ENCODE measurements at places on chromosomes 7 and 10. TPM values are rescaled to one million over a fixed set of nuclear protein-coding genes. Genes with fewer than 3 reads are reported as not detected.

The TAC1 gene
- not detected for total RNA-seq

GRCh38 chr7:156611014-156612010 lies 29.3 kb upstream of the RNF32 start:
- no peak for DNase-seq

- peak; percentile 90 for DNase-seq
Observed at GRCh38 chr10:14658331-14659127, 116.2 kb downstream of the FAM107B start.

The IFIT1B gene
- total RNA-seq, result 0.37 TPM

The TMEM196 gene
- not detected for total RNA-seq

The PTPRZ1 gene
- not detected for total RNA-seq

The ZFYVE27 gene
- 19.2 TPM for total RNA-seq

GRCh38 chr10:48520184-48520506 lies 84.7 kb downstream of the ARHGAP22 start:
- no peak for DNase-seq

DNA sequence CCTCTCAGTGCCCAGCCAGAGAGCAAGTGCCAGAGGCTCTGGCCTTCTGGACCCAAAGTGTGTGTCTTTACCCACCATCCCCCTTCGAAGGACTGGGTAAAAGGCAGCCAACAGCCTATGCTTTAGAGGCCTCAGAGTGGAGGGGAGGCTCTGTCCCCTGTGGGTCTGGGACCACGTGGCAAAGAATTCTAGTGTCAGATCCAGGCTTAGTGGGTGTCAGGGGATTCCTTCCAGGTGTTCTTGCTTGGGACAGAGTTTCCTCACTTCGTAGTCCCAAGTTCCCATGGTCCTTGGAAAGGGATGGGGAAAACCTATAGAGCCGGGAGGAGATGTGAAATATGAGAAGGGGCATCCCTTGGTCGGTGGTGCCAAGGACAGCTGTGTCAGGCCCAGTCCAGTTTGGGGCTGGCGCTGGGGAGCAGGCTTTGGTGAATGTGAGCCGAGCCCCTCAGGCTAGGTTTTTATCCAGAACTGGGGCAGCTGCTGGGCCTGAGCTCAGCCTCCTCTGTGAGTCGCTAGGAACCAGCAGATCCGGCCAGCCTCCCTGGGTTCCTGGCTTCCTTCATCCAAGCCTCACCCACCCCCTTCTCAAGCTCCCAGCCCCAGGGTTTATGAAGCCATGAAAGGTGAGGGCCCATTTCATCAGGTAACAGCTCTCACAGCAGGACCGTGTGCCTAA lies 71.2 kb downstream of the C10orf105 start:
- DNase-seq, result no peak

DNA sequence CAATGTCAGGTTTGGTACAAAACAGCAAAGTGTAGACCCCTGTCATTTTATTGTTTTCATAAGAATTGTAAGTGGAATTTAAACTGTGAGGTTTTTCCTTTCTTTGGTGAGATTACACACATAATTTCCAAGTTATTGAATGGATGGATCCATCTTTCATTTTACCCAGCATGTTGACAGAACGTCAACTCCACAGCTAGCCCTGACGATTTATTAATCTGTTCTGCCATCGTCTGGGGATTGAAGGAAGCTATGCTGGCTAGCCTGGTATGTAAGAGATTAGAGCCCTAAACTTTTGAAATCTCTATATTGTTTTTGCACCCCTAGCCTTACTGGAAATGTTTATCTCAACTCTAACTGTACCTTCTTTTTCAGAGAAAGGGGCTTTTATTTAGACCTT lies 8.6 kb downstream of the WNT16 start:
- DNase-seq, result peak; percentile 55

- DNase-seq, result peak; percentile 20
Observed at GRCh38 chr10:108069096-108069495, 904.6 kb upstream of the SORCS1 start.

- DNase-seq, result no peak
Observed at GRCh38 chr7:120996988-120997345, 8.5 kb downstream of the CPED1 start.

- peak; percentile 1 for DNase-seq
Observed at GRCh38 chr10:82282782-82283456, 407.9 kb downstream of the NRG3 start.

The RNF32 gene
- total RNA-seq, result 0.47 TPM

DNA sequence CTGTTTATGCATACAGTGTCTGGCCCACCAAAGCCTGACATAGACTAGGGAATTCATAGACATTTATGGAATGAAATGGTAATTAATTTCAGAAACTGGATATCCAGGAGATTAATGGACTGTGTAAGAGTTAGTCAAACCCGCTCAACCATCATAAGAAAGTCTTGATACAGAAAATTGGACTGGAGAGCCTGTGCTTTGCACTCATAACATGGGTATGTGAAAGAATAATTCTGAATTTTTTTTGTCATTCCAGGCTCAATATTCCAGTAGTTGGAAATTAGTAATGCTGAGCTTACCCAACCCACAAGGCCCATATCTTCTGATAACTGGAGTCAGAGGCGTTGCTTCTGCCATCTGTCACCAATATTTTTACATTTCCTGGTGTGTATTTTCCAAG lies 799.7 kb upstream of the IGFBP3 start:
- DNase-seq, result no peak

- peak; percentile 81 for DNase-seq
Observed at GRCh38 chr7:353746-354325, 63.9 kb downstream of the FOXL3 start.

- DNase-seq, result peak; percentile 84
Observed at GRCh38 chr10:109899356-109900331, 23.7 kb downstream of the XPNPEP1 start.

GRCh38 chr10:130212746-130213145 lies 76.6 kb downstream of the GLRX3 start:
- no peak for DNase-seq

DNA sequence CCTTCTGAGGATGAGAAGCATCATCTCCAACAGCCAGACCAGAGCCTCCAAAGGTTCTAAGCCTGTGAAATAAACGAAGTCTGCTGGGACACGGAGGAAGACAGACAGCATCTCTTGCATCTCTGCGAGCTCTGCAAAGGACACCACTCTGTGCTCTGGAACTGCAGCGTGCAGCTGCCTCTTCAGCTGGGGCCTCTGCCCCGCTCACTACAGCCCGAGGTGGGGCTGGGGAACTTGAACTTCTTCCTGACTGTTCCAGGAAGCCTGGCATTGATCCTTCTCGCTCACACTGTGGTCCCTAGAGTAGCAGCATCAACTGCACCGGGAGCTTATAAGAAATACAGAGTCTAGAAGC lies 163.3 kb downstream of the USP6NL start:
- no peak for DNase-seq

The PRPS1L1 gene
- not detected for total RNA-seq

- DNase-seq, result no peak
Observed at GRCh38 chr10:114931072-114931679, 6.8 kb upstream of the TRUB1 start.

- no peak for DNase-seq
Observed at GRCh38 chr7:44891372-44891771, 6.0 kb upstream of the PURB start.

DNA sequence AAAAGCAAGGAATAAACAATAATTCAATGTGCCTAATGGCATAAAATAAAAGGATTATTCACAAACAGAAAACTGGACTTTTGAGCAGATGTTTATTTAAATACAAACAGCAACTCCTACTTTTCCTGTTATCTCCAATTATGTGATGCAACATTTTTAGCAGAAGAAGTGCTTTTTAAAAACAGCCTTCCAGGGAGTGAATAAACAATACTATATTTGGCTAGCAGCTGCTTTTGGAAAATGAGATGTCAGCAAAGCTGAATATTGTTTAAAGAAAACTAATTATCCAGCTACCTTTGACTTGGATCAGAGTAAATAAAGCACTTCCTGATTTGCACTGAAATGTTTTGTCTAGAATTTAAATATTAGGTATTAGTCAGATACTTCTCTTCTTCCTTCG lies 23.2 kb downstream of the CDK1 start:
- DNase-seq, result peak; percentile 49

DNA sequence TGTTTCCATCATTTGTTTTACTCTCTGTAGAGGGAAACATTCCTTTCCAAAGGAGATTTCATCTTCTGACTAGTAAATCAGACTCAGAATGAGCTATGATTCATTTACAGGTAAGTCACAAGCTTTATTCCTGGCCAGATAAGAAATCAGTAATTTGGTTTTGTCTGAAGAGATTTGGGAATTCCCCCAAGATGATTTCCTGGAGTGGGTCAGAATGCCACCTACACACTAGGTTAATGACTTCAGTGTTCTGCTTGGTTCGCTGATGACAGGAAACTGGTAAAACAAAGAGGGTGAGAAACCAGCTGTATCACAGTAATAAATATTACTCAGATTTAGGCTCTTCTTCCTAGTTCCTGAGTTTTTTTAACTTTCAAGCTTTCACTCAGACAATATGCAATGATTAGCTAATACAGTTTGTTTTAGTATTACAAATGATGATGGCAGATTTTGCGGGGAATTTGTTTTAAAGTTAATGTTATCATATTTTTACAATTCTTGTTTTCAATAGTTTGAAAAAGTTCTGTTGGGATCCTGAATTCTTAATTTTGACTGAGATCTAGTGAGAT lies 8.3 kb upstream of the ASZ1 start:
- peak; percentile 12 for DNase-seq

GRCh38 chr10:25130906-25131305 lies 43.9 kb upstream of the GPR158 start:
- peak; percentile 0 for DNase-seq

The ZNF282 gene
- total RNA-seq, result 21.4 TPM

DNA sequence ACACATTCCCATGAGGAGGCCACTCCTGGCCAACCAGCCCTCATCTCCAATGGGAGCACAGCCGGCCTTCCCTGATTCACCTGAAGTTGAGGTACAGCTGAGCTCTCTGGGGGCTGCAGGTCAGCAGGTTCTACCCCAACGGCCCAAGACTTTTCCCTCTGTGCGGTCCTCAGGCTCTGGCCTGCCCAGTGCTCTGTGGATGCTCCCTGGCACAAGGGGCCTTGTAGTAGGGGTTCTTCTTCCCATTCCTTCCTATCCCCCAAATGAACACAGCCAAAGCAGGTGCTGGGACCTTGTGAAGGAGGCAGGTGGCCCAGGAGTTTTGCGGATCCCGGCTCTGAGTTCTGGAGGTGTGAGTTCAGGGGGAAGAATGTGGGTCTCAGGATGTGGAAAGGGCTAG lies 72.2 kb downstream of the PLXNA4 start:
- DNase-seq, result no peak

GRCh38 chr10:113970641-113971040 lies 73.0 kb upstream of the ADRB1 start:
- no peak for DNase-seq

DNA sequence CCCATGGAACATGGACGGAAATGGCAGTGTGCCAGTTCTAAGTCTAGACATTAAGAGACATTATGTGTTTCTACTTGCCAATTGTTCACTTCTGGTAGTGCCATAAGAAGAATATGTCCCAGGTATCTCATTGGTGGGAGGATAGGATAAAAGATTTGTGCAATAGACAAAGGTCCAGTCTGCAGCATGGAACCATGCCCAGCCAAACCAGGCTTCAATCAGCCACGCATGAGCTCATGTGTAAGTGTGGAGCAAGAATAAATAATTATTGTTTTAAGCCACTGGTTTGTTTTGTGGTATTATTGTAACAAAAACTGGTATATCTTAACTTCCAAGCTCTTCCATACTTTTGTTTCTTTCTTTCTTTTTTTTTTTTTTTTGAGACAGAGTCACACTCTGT lies 153.6 kb upstream of the CTTNBP2 start:
- DNase-seq, result no peak

GRCh38 chr7:48635796-48636195 lies 288.6 kb upstream of the CDC14C start:
- DNase-seq, result no peak

The ZMIZ2 gene
- total RNA-seq, result 6.2 TPM

- DNase-seq, result no peak
Observed at GRCh38 chr7:88737632-88738031, 21.9 kb upstream of the ZNF804B start.

GRCh38 chr10:59960751-59961150 lies 54.4 kb upstream of the CCDC6 start:
- DNase-seq, result no peak

DNA sequence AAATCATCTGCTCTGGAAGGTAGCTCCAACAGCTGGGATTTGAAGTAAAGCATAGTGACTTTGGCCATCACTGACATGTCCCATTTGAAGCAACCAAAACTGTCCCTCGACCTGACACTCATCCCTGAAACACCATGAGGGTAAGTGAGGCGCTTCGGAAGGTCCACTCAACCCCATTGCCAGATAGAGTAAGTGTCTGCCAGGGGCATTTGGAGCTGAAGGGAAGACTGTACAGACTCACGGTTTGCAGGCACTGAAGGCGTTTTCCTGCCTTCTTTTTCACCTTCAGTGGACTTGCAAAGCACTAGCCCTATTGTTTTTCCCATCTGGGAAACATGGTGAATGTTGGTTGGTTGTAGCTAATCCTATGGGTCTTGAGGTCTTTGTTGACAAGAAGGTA lies 57.6 kb downstream of the IKZF1 start:
- DNase-seq, result no peak

DNA sequence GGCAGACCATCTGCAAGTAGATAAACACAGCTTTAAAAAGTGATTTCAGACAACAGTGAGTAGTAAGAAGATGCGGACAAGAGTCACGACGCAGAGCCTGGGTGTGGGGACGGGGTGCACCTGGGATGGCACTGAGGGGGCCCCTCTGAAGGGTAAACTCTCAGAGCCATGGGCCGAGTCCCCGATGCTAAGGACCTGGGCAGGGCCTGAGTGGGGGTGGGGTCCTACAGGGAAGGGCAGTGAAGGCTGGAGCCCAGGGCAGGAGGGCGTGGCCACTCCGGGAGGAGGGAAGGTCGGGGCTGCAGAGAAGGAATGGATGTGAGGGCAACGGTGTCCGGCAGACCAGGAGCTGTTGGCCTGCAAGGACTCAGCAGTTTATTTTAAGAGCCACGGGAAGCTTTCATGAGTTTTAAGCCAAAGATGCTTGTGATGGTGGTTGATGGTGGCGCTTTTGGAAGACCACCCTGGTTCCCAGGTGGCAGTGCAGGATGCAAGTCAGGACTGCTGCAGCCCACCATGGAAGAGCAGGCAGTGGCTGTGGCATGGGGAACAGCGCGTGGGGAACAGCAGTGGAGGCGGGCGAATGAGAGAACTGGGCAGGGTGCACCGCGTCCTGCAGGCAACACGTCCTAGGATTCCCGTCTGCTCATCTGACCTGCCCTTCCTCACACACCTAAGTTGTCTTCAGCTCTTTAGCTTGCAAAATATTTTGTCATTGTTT lies 296.8 kb downstream of the DNAJB6 start:
- no peak for DNase-seq

DNA sequence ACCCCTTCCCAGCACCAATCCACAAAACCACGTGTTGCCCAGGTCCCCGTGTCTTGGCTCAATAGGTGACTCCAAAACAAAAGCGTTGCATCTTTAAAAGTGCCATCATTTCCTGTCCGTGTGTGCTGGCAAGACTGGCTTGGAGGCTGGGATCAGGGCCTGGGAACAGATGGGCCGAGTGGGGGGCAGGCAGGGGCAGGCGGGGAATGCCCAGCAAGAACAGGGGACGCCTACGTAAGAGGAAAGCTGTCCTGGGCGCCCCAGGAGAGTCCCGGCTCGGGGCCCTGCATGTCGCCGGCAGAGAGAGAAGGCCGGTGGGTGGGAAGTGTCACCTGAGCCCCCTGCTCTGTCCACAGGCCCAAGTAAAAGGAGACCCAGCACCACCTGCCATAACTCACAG lies 86.5 kb downstream of the PAXIP1 start:
- no peak for DNase-seq

The PPP1R3C gene
- 15.9 TPM for total RNA-seq

The FHIP2A gene
- total RNA-seq, result 14.5 TPM

All from M059J (cell line).